ENCODE measurements at places on chromosomes 11 and 22.

DNA sequence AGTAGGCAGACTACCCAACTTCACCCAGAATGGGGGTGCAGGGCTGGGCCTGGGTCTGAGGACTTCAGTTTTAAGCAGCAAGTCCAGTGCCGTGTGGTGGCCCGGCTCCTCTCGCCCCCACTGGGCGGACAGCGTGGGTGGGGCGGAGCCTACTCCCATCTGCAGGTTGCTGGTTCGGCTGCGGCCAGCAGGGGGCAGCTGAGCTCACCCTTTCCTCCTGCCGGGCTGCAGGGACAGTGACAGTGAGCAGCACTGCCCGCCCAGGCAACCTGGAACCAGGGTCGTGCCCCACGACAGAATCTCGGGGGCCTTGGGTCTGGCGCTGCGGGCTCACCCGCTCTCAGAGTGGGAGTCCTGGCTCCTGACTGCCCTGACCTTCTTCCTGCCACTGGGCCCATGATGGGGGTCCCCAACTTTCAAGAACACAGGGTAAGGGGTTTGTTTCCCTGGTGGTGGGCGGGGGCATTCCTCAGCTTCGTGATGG, 6.2 kb upstream of the NEAT1 start:
- peak; percentile 68 for DNase-seq

GRCh38 chr11:118640332-118641154, 33.1 kb downstream of the PHLDB1 start:
- DNase-seq = no peak

DNA sequence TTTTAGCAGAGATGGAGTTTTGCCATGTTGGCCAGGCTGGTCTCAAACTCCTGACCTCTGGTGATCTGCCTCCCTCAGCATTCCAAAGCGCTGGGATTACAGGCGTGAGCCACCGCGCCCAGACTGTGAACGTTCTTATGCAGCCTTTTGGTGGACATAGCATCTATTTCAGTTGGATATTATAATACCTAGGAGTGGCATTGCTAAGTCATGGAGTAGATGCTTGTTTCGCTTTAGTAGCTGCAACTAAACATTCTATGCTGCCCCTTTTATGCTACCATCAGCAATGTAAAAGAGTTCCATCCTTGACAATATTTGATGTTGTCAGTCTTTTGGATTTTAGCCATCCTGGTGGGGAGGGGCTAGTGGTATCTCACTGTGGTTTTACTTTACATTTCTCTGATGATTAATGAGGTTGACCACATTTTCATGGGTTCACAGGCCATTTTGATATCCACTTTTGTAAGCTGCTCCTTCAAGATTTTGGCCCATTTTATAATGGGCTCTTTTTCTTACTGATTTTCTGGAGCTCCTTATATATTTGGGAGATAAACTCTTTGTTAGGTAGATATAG, 16.5 kb upstream of the APOBEC3A start:
- no peak for DNase-seq

DNA sequence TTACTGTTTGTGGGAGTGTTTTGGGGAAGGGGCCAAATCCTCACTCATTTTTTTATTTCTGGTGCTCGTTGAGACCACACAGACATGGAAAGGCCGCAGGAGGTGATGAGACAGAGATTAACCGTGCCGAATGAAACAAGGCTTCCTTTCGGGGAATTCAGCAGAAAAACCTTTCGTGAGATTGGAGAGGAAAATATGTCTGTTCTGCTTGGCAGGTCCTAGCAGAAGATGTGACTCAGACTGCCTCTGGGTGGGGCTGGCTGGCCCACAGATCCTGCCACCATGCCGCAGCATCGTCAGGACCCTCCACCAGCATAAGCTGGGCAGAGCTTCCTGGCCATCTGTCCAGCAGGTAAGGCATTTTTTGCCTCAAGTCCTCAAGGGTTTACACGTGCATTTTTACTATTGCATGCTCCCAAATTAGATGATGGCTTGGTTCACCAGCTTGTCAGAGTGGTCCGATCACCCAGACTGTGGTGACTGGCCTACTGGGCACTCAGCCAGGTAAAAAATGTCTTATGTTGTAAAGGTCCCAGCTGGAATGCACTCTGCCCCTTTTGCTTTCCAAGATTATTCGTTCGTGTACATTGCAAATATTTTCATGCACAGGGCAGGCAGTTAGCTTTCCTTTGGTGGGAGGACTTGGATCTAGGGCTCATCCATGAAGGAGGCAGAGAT, 1.5 kb downstream of the DDB2 start:
- DNase-seq = peak; percentile 81

DNA sequence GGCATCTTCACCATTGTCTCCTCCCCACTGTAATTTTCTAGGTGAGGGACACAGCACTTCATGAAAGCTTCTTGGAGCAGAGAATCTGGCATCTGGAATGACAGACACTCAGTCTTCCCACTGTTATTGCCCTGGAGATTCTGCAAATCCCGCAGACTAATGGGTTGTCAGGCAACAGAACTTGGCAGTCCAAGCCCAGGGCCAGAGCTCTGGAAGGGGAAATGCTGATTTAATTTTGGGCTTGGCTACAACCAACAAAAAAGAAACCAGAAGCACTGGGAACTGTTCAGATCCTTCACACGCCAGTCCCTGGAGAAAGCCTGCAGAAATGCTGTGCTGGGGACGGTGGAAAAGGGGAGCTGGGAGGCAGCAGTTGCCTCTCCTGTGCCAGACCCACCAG, 71.5 kb upstream of the BID start:
- no peak for DNase-seq

DNA sequence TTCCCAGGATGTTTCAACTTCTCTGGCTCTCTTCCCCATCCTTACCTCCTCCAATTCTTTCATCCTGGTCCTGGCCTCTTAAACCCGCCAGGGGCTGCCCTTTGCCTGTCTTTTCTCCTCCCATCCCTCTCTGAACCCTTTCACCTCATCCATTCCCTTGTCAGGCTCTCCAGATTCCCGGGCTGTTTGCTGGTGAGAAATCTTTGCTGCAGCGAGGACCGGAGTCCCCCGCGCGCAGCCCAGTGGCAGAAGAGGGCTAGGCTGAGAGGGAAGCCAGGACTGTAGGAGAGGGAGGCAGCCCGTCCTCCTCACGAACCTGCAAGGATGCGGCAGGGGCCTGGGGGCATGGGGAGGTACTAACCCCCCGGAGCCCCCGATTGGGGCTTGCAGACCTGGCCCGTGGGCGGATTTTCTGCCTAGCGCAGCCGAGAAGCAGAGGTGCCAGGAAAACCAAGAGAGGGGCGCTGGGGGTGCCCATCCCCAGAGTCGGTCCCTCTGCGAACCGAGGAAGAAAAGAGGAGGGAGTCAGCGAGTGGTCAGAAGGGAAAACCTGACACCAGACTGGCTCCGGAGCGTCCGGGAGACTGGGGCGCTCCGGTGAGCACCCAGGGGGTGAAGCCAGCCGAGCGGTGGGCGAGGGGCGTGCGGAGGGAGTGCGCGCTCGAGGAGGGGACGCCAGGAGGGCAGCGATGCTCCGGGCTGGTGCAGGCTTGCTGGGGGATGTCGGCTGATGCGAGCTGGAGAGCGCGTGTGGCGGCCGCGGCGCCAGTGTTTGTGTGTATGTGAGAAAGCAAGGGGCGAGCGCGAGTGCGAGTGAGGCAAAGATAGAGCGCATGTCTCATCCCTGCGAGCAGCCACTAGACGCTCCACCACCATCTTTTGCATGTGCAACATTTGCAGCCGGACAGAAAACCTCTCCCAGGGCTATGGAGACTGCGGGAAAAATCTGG, at the start of gene GRIA4:
TSS of gene GRIA4 (plus strand) at position 242 of the 950 bp plus-strand sequence. CDS start 925 bp downstream, outside the sequence.
- DNase-seq = no peak

GRCh38 chr22:35155403-35156025, 89.6 kb downstream of the ISX start:
- DNase-seq = no peak

GRCh38 chr11:73295241-73295995, 12.7 kb upstream of the ARHGEF17 start:
- DNase-seq = peak; percentile 70

DNA sequence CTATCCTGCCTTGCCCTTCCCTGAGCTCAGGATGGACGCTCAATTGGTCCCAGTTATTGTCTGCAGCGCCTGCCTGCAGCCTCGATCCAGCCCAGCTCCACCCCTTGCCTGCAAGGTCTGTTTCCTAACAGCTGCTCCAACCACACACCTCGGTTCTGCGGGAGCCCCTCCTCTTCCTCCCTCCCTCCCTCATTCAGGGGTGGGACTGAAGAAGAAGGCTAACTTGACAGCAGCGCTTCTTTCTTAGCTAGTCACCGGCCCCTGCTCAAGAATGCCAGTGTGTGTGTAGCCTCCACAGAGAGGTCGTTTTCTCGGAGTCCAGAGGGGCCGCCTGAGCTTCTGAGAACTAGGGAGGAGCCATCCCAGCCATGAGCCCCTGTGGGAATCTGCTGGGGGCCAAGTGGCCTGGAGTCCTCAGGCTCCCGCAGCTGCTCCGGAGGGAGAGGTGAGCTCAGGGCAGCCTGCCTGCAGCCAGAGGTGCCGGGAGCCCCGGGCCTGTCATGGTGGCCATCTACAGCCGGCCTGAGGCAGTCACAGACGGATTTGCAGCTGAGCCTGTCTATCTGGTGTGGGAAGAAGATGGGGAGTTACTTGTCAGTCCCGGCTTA, 36.1 kb downstream of the LIMK2 start:
- peak; percentile 92 for DNase-seq

DNA sequence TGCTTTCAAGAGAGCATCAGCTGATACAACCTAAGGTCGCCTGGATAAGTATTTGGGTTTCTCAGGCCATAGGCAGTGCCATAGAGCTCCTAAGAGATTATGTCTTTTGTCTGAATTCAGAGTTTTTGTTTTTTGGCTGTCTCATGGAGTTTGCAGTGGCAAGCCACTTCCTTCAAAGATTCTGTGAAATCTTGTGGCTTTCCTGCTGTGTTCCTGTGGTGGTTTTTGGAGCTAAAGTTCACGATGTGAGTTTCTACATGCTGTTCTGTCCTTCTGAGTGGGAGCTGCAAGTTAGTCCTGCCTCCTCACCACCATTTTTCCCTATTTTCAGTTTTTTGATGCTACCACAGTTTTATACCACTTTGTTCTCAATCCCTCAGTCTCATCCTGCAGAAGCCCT, 111.4 kb downstream of the COMMD9 start:
- DNase-seq = no peak

DNA sequence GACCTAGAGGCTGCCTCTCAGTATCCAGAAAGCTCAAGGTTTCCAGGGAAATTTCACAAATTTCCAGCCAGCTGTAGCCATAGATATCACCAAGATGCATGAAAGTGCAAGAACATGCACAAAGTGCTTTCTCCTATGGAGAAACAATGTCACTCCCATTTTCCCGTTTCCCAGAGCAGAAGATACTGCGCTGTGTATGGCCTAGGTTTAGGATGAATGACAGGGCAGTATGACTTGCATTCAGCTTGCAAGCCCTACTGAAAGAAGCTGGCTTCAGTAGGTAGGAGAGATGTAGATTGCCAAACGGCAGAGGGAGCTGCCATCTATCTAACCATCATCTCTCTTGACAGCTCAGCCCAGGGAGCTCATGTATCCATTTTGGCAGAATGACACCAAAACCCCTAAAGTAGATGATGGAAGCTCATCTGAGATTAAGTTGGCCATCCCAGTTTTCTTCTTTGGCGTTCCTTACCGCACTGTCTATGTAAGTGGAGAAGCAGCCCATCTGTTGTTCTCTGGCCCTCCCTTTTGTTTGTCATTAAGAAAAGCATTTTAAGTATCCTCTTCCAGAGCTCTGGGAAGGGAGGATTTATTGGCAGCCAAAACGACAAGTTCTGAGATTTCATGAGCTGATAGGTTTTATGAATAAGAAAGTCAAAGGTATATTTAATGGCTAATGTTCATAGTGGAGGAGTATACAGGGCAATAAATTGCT, 4.6 kb downstream of the TECTA start:
- no peak for DNase-seq

- DNase-seq = no peak
Measured at GRCh38 chr11:77102246-77103210, at the start of gene OMP. Gene OMP (plus strand): TSS chr11:77102840. CDS start chr11:77102840, 0 bp downstream.

DNA sequence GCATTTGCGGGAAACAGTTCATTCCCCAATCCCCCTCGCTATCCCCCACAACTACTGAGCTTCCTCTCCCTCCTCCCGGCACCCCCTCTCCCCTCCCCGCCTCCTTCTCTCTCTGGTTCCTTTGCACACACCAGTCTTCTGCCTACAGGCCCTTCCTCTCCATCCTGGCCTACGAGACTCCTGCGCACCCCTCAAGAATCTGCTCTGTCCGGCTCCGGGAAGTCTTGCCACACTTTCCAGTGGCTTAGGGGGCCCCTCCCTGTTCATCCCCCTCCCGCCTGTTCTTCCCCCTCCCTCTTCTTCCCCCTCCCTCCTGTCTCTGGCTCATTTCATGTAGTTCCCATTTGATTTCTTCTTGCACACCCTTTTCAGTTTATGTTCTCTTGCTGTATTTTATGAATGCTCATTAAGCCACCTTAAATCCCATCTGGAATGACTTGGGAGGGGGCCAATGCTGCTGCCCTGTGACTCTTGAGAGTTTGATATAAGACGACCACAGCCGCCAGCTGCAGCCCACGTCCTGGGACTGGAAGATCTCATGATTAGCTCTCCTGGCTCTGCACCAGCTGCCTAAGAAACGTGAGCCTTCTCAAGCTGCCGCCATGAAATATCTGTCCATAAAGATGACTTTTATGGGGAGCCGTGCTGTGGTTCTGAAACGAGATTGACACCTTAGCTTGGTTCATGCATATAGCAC, 50.9 kb downstream of the RPS6KA4 start:
- DNase-seq = no peak

DNA sequence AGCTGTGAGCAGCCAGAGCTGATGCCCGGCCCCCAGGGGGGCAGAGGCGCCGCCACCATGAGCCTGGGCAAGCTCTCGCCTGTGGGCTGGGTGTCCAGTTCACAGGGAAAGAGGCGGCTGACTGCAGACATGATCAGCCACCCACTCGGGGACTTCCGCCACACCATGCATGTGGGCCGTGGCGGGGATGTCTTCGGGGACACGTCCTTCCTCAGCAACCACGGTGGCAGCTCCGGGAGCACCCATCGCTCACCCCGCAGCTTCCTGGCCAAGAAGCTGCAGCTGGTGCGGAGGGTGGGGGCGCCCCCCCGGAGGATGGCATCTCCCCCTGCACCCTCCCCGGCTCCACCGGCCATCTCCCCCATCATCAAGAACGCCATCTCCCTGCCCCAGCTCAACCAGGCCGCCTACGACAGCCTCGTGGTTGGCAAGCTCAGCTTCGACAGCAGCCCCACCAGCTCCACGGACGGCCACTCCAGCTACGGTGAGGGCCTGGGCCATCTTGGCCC, 6.1 kb downstream of the CDC42EP1 start:
- no peak for DNase-seq

- DNase-seq = no peak
Measured at GRCh38 chr11:45225961-45226871, 59.9 kb downstream of the SYT13 start.

- peak; percentile 97 for DNase-seq
Measured at GRCh38 chr22:18031695-18032454, 7.5 kb upstream of the MICAL3 start.

GRCh38 chr11:123856444-123856843, 29.0 kb downstream of the TMEM225 start:
- peak; percentile 45 for DNase-seq

DNA sequence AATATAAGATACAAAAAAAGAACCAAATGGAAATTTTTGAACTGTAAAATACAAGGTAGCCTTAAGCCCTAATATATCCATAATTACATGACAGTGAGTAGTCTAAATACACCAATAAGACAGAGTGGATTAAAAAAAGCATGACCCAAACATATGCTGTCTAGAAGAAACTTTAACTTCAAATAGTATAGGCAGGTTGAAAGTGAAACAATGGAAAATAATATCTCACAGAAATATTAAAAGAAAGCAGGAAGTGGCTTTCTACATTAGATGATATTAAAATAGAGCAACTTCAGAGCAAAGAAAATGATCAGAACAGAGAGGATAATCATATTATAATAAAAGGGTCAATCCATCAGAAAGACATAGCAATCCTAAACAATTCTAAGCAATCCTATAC, 21.8 kb downstream of the DCUN1D5 start:
- no peak for DNase-seq
